ENCODE measurements at places on chromosomes 1 and 21.

DNA sequence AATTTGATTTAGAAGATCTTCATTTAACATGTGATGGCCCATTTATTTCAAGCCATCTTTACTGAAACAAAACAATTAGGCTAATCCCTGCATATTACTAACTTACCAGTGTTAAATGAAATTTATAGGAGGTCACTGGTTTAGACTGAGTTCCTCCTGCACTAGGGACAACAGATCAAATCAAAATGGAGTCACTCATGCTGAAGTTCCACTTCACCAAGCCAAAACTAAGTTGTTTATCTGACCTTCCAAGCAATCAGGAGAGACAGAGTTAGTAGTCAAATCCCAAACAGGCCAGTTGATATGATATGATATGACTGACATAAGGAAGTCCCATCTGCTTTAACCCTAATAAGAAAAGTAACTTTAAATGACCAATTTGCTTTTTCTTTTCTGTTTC lies 4.8 kb downstream of the LYST start:
- no peak for DNase-seq

- no peak for DNase-seq
These were observed 21.8 kb downstream of the CAPN9 start for GRCh38 chr1:230768903-230769570.

DNA sequence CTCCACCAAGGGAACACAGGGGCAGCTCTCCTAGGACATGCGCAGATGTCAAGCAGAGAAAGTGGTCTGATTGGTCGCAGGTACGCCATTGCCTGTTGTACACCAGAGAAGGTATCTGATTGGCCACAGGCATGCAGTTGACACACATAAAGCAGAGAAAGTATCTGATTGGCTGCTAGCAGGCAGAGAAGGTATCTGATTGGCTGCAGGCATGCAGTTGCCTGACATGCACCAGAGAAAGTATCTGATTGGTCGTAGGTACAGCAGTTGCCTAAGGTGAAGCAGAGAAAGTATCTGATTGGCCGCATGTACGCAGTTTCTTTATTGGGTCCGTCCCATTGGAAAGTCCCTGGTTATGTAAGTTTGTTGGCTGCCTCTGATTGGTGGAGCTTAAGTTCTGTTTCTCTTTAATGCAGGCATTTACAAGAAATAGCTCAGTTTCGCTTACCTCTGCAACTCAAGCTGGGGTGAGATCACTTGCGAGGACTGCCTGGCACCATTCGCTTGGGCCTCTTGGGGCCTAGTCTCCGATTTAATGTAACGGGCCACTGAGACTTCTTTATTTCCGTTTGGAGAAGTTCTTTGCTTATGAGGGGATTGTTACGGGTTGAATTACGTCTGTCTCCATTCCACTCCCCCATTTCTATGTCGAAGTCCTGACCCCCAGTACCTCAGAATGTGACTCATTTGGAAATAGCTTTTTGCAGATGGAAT lies 74.2 kb downstream of the SIK1 start:
- DNase-seq = no peak

DNA sequence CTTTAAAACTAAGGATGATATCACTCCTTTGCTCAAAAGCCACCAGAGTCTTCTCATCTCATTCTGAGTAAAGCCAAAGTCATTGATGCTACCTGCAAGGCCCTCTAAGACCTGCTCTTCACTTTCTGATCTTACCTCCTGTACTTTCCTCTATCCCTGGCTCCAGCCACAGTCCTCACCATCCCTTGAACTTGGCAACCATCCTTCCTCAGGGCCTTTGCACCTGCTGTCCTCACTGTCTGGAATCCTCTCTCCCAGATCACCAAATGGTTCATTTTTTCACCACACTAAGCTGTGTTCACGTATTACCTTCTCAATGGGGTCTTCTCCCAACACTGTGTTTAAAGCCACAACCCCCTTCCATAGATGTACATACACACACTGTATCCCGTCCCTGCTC lies 4.3 kb upstream of the PHLDA3 start:
- DNase-seq = no peak

DNA sequence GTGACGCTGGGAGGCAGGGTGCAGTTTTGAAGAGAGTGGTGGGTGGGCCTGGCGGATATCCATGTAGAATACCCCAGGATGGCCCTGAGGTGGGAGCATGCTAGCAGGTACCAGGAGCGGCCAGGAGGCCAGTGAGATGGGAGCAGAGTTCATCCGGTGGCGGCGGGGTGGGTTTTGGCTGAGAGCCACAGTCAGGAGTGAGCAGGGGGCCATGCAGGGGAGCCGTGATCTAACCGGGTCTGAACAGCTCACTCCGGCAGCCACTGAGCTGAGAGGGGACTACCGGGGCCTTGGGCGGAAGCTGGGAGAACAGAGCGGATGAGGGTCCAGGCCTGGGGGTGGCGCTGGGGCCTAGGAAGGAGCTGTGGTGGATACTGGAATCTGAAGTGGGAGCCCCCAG lies 47.6 kb upstream of the LRP8 start:
- DNase-seq = no peak

- DNase-seq = no peak
These were observed 13.9 kb upstream of the MYCL start for GRCh38 chr1:39915499-39916129.

DNA sequence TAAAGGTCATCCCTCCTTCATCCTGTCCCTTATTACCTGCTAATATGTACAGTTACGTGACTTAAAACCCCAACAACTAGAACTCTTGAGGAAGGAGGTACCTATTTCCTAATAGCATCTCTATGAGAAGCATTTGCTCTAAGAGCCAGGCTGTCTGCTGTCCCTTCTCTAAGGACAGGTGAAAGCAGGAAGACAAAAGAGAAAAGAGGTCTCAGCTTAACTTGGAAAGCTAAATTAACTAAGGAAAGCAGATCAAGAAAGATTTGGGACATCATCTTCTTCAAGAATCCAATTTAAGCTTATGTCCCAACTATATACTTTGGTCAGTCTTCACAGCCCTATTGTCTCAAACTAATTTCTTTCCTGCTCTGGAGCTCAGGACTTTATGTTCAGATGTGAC lies 2.9 kb downstream of the EGLN1 start:
- no peak for DNase-seq

- no peak for DNase-seq
These were observed 36.7 kb downstream of the MEF2D start for GRCh38 chr1:156463874-156464273.

DNA sequence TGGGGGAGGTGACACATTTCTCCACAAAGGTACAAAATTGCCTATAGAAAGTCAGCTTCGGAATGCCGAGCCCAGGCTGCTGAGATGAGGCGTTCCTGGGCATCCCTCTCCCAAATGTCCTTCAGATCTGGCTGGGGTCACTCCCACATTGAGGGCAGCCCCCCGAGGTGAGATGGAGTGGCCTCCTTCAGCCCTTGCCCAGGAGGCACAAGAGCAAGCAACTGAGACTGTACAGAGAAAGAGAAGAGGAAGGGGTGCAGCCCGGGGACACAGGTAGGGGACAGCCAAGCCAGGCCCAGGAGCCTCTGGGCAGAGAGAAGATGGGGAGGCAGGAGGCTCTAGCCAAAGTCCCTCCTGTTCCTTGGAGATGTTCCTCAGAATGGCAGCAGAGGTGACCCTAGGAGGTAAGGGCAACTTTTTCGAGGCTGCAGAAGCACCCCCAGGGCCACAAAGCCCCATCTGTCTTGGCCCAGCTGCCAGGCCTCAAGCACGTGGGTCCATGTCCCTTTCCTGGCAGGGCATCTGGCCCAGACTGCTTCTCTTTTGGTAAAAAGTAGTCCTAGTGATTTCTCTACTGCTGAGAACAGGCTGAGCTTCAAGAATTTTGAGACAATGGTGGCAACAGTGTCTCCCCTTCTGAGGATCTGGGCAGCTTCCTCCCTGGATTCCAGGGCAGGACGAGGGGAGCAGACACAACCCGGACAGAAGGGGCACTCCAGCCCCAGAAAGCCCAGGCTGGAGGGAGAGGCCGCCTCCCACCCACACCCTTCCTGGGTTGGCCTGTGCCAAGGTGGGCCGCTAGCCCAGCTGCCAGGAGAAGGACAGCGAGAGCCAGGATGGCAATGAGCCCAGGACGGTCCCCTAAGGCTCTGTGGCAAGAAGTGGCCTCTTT lies 68.0 kb downstream of the LRRN2 start:
- peak; percentile 67 for DNase-seq

GRCh38 chr1:45012639-45013278 lies 705 bp downstream of the UROD start:
- no peak for DNase-seq

- DNase-seq = no peak
These were observed 34.4 kb downstream of the ADAMTS1 start for GRCh38 chr21:26810676-26811415.

DNA sequence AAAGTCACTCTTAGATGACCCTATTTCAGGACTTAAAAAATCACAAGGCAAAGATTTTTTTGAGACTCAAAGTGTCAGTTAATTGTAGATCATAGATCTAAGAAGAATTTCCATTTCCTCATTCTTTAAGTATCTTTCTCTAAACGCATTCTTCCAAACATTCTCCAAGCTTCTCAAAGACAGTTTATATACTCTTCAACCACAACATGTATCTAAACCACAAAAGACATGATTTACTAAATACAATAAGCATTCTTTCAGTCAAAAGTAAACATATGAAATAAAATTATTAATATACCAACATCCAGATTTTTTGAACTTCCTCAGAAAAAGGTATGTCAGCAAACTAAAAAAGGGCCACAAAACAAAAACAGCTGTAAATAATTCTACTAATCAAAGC lies 24.4 kb downstream of the RC3H1 start:
- no peak for DNase-seq

- no peak for DNase-seq
These were observed 53.6 kb downstream of the COL18A1 start for GRCh38 chr21:45458281-45459170.

GRCh38 chr1:12166834-12167492 lies at the start of gene TNFRSF1B:
Gene TNFRSF1B, plus strand, starts transcription at chr1:12166991. Its CDS starts 101 bp downstream, at chr1:12167092.
- no peak for DNase-seq

DNA sequence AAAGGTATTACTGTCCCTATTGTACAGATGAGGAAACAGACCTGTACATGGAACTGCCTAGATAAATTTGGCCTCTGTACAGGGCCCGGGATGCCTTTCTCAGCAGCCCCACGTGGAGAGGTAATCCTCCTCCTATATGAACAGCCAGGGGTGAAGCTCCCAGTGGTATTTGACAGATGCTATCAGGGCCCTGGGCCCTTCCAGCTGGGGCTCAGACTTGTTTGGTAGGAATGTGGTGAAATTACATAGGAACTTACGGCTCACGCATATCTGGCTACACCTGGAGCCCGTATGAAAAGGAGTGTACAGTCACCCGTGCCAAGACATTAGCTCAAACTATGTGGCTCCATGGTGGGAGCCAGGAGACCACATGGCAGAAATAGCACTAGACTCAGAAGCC lies 24.8 kb upstream of the TCEA3 start:
- DNase-seq = no peak

DNA sequence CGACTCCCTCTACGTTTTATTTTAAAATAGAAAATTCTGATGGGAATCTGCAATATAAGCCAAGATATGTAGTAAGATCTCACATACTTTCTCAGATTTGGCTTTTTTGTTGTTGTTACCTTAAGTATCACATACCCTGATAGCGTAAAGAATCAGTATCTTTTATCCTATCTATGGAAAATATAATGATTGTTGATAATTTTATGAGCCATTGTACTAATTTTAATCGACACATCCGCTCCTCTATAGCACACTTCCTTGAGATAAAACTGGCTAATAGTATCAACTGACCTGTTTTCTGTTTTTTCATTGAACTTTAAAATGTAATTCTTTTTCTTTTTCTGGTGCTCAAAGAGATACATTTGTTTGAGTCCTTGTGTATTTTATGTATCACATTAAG lies 118.7 kb downstream of the NFIA start:
- DNase-seq = no peak

DNA sequence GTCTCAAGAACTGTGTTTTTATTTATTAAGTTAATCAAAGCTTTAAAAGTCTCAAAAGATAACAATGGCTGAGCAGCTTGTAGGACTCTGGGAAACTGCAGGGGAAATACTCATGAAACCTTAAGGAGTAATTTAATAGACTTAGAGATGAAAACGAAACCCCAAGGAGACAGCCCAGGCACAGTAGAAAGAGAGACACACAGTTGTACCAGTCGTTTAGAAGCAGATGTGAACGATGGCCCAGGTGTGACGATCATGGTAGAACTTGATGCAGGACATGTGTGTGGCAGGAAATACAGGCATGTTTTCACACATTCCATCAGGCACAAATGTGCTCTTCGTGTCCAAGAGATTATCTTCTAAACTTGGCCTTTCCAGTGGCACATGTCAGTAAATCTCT lies 21.2 kb upstream of the MRPS6 start:
- no peak for DNase-seq

GRCh38 chr1:203273206-203273868 lies 32.0 kb upstream of the BTG2 start:
- DNase-seq = peak; percentile 82

DNA sequence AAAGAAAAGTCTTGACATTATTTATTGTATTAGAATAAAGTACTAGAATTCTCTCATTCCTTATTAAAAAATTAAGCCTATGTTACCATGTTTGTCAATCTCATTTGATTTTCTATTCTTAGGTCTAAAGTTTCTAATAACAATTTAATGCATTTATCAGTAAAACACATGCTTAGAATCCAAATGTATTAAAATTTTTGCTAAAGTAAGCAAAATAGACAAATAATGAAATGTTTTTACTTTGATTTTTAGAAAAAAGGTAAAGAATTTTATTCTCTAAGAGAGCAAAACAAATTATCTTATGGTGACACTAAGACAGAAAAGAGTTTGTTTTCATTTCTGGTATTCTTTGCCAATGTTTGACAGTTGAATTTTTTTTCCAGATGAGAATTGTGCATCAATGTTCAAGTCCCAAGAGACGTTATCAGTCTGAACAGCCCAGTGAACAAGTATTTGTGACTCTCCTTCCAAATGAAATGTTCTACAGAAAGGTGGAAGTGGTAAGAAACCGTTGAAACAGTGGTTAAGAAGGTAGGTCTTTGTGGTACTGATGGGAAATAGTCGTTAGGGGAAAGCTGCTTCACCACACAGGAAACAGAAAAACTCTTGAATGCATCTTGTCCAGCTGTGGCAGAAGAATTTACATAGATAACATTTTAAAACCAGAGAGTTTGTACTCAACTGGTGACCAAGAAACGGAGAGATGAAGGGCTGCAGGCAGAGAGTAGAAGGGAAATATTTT lies 402.5 kb downstream of the PTPRC start:
- DNase-seq = no peak

GRCh38 chr1:52599236-52599635 lies 2.9 kb upstream of the GPX7 start:
- no peak for DNase-seq

- peak; percentile 52 for DNase-seq
These were observed 787 bp downstream of the JAK1 start for GRCh38 chr1:64965366-64966157.

- DNase-seq = peak; percentile 51
These were observed 25.1 kb upstream of the TMEM222 start for GRCh38 chr1:27296773-27297291.

GRCh38 chr1:2975466-2976179 lies 45.6 kb upstream of the ACTRT2 start:
- no peak for DNase-seq
